ENCODE measurements at places on chromosomes 13 and 19. TPM values are rescaled to one million over a fixed set of nuclear protein-coding genes. Genes with fewer than 3 reads are reported as not detected.

ZFP82 gene
- total RNA-seq, result 2.0 TPM

GRCh38 chr19:32020538-32020937, 324.9 kb upstream of the ZNF507 start:
- no peaks in the 10 kb centered on the region for H3K27me3 ChIP-seq
- no peak for DNase-seq
- no peak overlapping the region for H3K4me3 ChIP-seq
- no peak overlapping the region for H3K27ac ChIP-seq
- no peaks in the 10 kb centered on the region for H3K4me1 ChIP-seq
- no peaks in the 10 kb centered on the region for H3K36me3 ChIP-seq

DNA sequence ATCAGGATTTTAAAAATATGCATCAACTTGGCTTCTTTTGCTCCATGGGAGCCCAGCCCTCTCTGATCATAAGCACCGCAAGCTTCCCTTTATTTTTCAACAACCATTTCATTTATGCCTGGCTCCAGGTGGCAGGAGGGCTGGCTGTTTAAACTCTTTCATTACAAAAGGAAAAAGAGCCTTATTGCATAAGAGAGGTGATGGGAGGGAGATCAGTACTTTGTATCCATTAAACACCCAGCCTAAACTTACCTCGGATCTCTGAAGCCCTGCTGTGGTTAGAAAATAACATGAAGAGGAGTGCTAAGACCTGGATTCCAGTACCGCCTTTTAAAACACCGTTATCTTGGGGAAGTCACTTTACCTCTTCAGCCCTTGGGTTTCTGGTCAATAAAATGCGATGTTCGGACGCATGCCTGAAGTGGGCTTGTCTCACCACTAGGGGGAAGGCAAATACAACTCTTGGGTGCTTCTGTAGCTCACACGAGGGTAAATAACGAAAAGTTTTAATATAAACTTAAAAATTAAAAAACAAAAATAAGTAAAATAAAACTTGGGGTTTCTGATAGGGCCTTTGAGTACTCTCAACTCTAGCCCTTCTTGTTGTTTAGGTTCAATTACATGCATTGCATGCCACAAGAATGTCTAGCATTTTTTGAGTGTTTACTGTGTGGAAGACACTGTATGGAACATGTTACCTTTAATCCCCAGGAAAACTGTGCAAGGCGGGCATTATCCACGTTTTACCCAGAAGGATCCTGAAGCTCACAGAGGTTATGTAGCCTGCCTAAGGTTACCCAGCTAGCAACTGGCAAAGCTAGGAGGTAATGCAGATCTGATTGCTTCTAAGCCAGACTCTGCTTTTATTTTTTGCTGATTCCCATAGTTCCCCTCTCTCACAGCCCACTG, 240.3 kb downstream of the LMO7 start:
- no peaks in the 10 kb centered on the region for H3K4me1 ChIP-seq
- no peaks in the 10 kb centered on the region for H3K27me3 ChIP-seq
- no peaks in the 10 kb centered on the region for H3K36me3 ChIP-seq
- no peak overlapping the region for H3K4me3 ChIP-seq
- peak; percentile 57 for DNase-seq

GRCh38 chr19:40273469-40274360, 11.4 kb downstream of the AKT2 start:
- DNase-seq, result no peak
- H3K27ac ChIP-seq, result no peak overlapping the region
- H3K4me3 ChIP-seq, result no peak overlapping the region
- H3K27me3 ChIP-seq, result no peaks in the 10 kb centered on the region
- no peaks in the 10 kb centered on the region for H3K36me3 ChIP-seq

- no peaks in the 10 kb centered on the region for H3K27me3 ChIP-seq
- DNase-seq, result no peak
- no peaks in the 10 kb centered on the region for H3K36me3 ChIP-seq
- no peaks in the 10 kb centered on the region for H3K4me1 ChIP-seq
These were observed 818 bp upstream of the SLITRK1 start for GRCh38 chr13:83883061-83883523.

GRCh38 chr19:455851-456546, 4.8 kb downstream of the SHC2 start:
- H3K27ac ChIP-seq, result no peak overlapping the region
- H3K36me3 ChIP-seq, result no peaks in the 10 kb centered on the region
